GM23248 (cell line): ENCODE measurements at places on chromosomes 1 and 21.

GRCh38 chr1:43426221-43426620 lies 27.5 kb downstream of the HYI start:
- no peak for DNase-seq

GRCh38 chr1:89453123-89453972 lies 71.3 kb upstream of the LRRC8B start:
- no peak for DNase-seq

DNA sequence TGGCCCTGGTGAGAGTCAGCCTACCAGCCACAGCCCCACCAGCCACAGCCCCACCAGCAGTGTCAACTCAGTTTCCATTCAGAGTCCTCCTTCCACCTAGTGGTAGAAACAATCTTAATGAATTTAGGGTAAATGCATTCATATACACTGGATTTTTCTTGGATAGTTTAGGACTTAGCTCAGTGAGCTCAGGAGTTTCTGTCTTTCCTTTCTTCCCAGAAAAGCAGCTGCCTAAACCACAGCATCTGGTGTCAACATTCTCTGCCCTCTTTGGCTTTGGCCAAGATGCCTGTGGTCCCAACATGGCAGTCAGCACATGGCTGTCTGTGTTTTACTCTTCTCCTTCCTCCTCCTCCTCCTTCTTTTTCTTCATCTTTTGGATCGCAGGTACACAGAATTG lies 94.0 kb downstream of the CLIC6 start:
- peak; percentile 43 for DNase-seq

- DNase-seq, result no peak
Measured at GRCh38 chr1:109750241-109750882, 9.5 kb upstream of the GSTM3 start.

DNA sequence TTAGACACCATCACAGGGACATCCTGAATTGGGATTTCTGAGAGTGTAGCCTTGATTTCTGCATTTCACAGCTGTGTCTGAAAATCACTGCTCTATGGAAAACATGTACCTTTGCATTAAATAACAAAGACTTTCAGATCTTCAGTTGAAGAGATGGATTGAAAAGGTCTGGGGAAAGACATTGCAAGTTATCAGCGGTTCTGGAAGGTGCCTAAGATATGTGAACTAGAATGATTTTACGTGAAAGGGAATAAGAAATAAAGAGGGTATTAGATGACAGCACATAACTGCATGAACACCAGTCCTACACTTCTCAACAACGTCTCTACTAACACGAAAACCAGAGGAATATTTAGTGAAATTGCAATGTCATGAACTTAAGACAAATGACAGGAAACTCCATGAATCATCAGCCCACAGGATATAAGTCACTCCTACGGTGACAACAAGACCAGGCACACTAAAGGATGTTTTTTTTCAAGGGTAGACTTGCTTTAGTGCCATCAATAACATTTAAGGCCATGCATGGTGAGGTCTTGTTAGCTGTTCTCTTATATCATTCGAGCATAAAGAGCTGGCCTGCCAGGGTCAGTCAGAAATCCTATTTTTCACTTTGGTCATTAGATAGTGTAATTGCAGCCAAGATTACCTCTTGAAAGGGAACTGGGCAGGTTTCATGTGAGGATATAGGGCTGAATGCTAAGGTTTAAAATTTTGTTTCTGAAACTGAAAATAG lies 283.1 kb downstream of the GRIK1 start:
- DNase-seq, result peak; percentile 69

- DNase-seq, result no peak
Measured at GRCh38 chr1:62013264-62013663, 181.4 kb upstream of the L1TD1 start.

DNA sequence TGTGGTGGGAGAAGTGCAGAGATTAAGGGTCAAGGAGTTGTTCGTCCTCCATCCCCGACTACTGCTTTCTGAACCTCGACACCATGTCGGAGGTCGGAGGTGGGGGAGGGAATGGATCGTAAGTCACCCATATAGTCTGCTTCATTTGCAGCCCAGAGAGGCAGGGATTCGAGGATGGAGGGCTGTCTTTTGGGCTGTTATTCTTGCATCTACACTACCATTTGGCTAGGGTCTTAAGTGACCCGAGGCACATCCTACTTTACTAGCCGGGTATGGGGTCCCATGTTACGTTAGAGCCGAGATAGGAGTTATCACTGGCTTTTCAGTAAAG lies 578 bp downstream of the USP21 start:
- DNase-seq, result no peak

DNA sequence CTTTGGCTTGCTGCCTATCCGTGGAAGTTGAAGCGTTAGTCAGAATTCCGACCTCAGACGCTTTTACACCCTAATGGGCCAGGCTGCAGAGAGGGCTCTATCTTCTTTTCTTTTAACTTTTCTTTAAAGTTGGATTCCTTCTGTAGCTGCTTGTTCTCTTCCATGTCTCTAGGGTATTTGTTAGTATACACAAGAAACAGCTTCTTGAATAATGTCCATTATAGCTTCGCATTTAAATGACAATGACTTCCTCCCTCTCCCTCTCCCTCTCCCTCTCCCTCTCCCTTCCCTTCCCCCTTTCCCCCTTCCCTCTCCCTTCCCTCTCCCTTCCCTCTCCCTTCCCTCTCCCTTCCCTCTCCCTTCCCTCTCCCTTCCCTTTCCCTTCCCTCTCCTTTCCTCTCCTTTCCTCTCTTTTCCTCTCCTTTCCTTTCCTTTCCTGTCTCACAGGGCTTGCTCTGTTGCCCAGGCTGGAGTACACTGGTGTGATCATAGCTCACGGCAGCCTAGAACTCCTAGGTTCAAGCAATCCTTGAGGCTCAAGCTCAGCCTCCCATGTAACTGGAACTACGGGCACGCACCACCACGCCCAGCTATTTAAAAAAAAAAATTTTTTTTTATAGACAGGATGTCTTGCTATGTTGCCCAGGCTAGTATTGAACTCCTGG lies 33.0 kb downstream of the RIPPLY3 start:
- no peak for DNase-seq

- DNase-seq, result no peak
Measured at GRCh38 chr1:30603081-30603858, 120.1 kb downstream of the MATN1 start.

DNA sequence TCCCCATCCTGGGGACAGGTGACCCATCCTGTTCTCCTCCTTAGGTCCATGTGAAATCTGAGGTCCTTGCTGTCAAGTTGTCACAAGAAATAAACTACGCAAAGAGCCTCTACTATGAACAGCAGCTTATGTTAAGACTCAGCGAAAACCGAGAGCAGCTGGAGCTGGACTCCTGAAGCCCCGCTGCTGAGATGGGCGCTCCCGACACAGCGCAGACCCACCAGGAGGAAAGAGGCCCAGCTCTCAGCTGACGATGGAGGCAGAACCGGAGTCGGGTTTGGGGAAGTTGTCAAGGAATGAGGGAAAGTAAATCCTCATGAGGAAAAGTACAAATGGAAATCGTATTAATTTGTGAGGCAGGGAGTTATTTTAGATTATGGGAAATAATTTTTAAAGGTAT lies 109.2 kb downstream of the DHRS3 start:
- no peak for DNase-seq

DNA sequence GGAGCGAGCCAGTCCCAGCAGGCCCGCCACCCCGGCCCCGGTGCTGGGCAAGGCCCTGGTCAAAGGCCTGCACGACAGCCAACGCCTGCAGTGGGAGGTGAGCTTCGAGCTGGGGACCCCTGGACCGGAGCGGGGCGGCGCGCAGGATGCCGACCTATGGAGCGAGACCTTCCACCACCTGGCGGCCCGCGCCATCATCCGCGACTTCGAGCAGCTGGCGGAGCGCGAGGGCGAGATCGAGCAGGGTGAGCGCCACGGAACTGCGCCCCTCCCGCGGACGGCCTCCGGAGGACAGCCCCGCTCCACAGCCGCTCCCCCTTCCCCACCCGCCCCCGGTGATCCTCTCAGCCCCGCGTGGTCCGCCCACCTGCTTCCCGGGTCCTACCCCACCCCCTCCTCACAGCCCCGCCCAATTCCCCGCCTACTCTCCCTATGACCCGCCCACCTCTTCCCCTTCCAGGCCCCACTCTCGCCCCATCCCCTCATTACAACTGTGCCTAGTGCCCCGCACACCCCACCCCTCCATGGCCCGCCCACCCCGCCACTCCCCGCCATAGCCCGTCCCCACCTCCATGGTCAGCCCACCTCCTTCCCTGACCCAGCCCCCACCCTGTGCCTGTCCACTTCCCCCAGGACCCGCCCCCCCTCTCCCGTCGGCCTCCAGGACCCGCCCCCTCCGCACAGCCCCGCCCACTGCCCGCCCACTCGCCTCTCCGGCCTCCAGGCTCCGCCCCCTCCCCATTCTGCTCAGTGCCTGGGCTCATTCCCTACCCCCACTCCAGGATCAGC lies 52.7 kb downstream of the VWA5B1 start:
- no peak for DNase-seq

DNA sequence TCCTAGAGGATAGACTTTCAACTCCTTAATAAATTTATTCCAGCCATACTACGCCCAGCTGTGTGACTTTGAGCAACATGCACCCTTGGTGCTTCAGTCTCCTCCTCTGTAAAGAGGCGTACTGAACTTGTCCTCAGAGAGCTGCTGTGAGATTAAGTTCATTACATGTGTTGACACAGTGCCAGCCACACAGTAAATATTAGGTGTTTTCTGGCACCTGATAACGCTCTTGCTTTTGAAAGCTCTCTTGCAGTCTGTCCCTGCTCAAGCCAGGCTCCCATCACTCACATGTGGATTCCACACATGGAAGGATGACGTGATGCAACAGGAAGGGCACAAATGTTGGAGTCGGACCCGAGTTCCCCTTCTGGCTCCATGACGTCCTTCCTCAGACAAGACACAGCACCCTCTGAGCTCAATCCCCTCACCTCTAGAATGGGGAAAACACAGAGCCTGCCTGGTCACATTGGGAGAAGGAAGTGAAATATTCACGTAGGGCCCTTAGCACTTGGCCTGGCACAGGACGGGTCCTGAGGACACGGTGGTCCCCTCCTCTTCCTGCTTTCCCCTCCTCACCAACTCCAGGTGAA lies 7.7 kb downstream of the IFNLR1 start:
- DNase-seq, result no peak

GRCh38 chr1:66368261-66368660 lies 165.7 kb upstream of the SGIP1 start:
- DNase-seq, result no peak

GRCh38 chr21:34865400-34866241 lies 183.5 kb downstream of the RUNX1 start:
- DNase-seq, result no peak

DNA sequence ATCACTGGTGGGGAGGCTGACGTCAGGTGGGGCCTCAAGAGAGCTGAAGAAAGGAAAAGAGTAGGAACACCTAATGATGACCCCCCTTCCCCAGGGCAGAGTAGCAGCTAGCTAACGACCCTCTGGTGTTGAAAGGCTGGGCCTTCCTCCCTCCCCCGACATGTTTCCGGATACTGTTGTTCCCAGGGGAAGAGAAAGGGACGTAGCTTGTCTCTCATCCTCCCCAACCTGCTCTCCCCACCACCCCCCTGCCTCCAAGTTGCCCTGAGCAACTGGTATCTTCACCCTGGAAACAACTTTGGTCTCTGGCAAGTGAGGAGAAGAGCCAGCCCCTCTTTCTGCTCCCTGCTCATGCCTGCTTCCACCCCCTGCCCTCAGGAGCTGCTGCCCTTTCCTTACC lies 2.4 kb downstream of the SEMA6C start:
- no peak for DNase-seq

GRCh38 chr1:3113047-3113740 lies 44.2 kb downstream of the PRDM16 start:
- DNase-seq, result no peak

DNA sequence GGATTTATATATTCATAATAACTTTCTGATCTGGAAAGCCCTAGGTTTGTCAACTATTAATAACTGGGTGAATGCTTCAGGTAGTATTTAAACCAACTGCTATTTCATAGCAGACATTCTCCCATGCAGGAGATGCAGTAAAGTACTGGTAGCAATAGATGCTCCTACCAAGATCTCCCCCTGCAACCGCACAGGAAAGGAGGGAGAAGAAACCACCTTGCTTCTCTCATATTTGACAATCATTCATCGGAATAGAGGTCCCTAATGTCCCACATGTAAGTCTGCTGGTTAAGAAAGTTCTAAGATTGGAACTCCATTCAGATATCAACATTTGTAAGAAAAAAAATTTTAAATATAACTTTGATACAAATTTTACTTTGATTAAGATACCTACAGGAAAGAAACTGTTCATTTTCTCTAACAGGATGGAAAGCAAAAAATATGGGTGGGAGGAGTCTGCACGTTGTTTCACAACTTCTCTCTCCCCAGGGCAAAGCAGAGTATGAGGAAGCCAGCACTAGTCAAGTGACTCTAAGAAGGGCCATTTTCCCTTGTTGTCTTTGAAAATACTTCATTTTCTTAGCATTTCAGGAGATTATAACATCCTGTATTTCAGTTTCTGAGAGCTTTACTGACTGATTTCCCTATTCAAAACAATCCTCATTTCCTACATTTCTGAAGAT lies at the start of gene PYHIN1:
Gene PYHIN1, plus strand, starts transcription at position 498 of the 683 bp plus-strand sequence. CDS start 5,359 bp downstream, outside the sequence.
- no peak for DNase-seq

DNA sequence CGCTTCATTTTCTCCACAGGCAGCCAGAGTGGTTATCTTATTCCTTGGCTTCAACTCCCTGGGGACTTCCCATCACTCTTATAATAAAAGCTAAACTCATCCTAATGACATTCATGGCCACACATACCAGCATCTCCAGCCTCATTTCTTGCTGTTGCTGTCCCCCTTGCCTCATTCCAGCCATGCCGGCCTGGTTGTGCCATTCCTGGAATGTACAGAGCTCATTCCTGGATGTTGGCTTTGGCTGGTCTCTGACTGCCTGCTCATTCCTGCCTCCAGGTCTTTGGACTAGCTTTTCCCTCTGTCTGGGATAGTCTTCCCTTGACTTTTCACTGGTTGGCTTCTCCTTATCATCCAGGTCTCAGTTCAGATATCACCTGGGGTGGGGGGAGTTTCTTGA lies 2.4 kb upstream of the PEF1 start:
- DNase-seq, result peak; percentile 72

DNA sequence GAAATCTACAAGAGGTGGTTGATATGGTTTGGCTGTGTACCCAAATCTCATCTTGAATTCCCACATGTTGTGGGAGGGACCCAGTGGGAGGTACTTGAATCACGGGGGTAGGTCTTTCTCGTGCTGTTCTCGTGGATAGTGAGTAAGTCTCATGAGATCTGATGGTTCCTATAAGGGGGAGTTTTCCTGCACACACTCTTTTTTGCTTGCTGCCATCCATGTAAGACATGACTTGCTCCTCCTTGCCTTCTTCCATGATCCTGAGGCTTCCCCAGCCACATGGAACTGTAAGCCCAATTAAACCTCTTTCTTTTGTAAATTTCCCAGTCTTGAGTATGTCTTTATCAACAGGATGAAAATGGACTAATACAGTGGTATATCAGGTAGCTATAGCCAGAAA lies 5.2 kb upstream of the VWA5B1 start:
- no peak for DNase-seq

DNA sequence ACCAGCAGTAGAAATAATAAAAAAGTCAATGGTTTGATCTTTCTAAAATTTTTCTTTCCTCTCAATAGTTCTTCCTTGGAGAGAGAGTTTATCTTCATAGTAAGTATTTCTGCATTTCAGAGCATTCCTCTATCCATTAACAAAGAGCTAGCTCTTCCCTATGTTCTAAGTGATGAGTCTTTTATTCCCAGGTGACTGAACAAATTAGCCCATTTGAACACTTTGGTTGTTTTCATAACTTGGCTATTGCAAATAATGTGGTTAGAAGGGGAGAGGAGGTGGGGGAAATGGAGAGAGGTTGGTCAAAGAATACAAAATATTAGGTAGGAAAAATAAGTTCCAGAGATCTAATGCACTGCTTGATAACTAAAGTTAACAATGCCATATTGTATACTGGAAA lies 598.9 kb downstream of the KCNT2 start:
- DNase-seq, result no peak

GRCh38 chr21:21606041-21606440 lies 607.8 kb downstream of the NCAM2 start:
- DNase-seq, result no peak
